ENCODE measurements at places on chromosomes 13 and 19. TPM values are rescaled to one million over a fixed set of nuclear protein-coding genes. Genes with fewer than 3 reads are reported as not detected.
A peak's percentile ranks its signal among the peaks of the same experiment; 100 is the strongest.

GRCh38 chr13:21800837-21801616 lies 130.2 kb downstream of the FGF9 start:
- no peak for DNase-seq

DNA sequence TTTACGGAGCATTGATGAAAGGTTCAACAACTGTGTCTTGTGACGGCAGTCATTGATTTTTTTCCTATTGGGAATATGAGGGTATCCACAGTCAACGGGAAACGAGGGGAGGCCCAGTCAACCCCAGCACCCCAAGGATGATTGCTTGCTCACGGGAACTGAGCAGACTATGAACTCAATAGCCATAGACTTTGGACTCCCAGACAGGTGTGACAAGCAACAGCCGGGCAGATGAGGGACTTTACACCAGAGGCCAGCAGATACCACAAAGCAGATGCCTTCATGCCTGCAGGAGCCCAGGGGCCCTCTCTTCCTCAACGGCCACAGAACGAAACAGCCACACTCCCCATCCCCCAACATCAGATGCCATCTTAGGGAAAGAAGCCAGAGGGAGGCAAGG lies 80.3 kb upstream of the FLT1 start:
- DNase-seq = no peak

DNA sequence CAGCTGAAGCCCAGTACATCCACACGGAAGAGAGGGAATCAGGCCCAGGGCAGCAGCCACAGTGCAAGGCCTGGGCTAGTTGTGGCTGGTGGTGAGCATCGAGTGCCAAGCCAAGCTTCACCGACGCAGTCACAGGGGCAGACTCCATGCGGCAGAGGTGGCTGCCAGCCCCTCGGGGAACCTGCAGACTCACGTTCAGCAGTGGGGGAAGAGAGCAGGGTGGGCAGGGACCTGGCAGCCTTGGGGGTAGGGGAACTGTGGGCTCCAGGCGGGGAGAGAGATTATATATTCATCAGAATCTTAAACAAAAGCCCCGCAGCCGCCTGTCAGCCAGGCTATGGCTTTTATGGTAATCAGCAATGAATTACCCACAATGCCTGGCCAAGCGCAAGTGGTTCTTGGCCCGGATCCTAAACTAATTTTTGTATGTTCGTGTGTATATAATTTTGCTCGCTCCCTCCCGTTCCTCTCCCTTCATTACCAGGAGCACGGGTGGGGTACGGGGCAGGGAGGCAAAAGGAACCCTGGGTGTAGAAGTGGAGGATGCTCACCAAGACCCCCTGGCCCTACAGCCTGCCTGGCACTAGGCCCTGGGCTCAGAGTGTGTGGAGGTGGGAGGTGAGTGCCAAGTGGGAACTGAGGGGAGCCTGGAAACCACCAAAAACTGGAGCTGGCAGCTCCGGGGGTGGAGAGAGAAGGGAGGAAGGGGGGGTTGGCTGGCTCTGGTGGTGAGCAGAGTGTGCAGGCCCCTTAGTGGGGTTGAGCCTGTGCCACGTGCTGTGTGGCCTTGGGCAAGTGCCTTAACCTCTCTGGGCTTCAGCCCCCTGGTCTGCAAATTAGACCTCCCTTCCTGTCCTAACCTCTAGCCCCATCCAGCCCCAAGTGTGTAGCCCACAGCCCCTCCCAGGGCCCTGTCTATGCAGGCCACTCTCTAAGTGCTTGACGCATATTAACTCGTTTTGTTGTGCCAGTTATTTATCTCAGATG lies 31.9 kb downstream of the PTPRS start:
- peak; percentile 96 for DNase-seq

DNA sequence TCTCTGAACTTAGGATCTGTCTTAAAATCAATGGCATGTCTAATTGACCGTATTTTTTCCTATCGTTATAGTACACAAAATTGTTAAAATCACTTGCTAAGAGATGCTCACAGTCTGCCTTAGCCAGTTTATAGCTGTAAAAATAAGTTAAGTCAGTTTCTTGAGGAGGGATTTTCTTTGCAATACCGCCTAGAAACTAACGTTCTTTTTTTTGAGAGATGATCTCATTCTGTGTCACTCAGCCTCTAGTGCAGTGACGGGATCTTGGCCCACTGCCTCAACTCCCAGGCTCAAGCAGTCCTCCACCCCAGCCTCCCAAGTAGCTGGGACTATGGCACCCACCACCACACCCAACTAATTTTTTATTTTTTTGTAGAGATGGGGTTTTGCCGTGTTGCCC lies 4.4 kb downstream of the CKAP2 start:
- no peak for DNase-seq

DNA sequence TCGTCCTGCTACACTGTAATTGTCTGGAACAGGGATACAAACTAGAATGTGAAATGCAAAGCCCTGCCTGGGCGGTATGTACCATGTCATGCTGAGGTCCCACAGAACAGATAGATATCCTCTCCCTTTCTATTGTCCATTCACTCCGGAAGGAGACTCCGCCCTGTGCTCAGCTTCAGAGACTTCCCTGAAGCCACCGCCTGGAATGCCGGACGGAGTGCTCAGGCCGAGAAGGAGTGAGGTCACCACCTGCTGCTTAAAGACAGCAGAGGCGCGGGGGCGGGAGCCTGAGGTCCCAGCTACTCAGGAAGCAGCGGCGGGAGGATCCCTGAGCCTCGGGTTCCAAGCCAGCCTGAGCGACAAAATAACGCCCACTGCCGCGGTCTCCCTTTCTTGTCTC lies 890 bp upstream of the ZNF611 start:
- peak; percentile 85 for DNase-seq

EID2B gene
- total RNA-seq = 5.9 TPM

- DNase-seq = no peak
These were observed 43.0 kb downstream of the CACNA1A start for GRCh38 chr19:13463296-13463695.

- DNase-seq = no peak
These were observed 52.0 kb downstream of the MPHOSPH8 start for GRCh38 chr13:19685437-19685836.

KXD1 gene
- 118 TPM for total RNA-seq

DNA sequence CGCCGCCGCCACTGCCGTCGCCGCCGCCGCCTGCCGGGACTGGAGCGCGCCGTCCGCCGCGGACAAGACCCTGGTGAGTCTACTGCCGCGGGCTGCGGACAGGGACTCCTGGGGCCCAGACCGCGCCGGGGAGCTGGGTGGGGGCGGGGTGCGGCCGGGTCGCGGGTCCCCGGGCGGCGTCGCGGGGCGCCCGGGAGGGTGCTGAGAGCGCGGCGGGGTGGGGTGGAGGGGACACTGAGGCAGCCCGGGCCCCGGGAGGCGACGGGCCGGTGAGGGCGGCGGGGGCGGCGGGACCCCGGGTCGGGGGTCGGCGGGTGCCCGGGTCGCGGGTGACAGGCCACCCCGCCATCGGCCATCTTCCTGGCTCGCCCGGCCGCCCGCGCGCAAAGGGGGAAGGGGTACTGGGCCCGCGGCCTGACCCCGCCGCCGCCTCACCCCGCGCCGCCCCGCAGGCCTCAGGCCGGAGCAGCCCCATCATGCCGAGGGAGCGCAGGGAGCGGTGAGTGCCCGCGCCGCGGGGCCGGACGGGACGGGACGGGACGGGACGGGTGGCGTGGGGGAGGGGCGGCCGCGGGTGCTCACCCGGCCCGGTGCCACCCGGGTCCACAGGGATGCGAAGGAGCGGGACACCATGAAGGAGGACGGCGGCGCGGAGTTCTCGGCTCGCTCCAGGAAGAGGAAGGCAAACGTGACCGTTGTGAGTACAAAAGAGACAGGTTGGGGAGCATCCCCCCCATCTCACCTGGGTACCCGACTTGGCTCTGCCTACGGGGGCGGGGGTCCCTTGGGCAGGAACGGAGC lies 489 bp downstream of the CCNE1 start:
- DNase-seq = no peak

GRCh38 chr19:49855676-49856573 lies 5.0 kb downstream of the PTOV1 start:
- DNase-seq = no peak

DNA sequence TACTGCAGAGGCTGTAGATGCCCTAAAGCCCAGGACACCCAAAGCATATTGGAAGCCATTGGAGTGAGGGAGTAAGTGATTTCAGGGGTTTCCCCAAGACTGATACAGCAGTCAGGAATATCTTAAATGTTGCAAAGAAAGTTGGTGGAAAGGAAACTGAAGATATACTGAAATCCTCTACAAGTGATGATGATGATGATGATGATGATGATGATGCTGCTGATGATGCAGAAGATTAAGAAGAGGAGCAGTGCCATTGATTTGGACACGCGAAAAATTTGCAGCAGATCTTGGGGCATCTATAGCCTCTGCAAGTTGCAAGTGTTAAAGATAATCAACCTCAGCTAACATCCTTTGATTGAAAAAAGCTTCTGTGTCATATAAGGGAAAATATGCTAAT lies 23.8 kb downstream of the ZNF44 start:
- no peak for DNase-seq

HIPK4 gene
- 0.14 TPM for total RNA-seq

DNA sequence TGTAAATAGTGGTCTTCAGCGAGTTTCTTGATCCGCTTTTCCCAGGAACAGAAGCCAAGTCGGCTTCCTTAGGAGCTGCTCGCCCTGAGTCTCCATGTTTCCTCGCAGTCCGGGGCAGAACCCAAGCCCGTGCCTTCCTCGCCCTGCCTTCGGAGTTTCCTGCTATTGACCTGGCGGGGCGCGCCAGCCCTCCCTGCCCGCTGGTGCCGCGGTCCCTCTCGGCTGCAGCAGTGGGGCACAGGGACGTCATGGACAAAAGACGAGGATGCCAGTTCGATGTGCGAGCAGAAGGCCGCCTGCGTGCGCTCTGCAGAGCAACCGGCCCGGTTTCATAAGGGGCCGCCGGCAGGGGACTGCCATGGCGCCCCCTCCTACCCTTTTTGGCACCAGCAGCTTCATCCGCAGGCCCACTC lies 156.6 kb downstream of the TM9SF2 start:
- DNase-seq = no peak

MBD3L2 gene
- total RNA-seq = not detected

TPRX1 gene
- not detected for total RNA-seq

GRCh38 chr19:30029721-30030510 lies 87.9 kb downstream of the URI1 start:
- no peak for DNase-seq

DNA sequence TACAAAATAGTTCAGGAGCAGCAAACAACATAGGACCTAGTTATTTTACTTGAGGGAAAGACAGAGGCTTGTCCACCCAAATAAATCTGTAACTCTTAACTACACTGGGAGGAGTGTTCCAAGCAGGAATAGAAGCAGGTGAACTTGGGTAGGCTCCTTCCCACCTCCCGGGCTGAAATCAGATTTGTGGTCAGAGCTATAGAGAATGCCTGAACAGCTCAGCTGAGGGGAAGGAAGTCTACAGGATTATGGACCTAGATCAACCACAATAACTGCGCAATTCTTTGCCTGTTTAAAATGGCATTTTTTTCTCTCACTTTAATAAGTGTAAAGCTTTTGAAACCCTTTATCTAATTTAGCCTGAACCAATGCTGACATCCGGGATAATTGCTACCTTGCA lies 73.5 kb upstream of the IRS2 start:
- no peak for DNase-seq

DNA sequence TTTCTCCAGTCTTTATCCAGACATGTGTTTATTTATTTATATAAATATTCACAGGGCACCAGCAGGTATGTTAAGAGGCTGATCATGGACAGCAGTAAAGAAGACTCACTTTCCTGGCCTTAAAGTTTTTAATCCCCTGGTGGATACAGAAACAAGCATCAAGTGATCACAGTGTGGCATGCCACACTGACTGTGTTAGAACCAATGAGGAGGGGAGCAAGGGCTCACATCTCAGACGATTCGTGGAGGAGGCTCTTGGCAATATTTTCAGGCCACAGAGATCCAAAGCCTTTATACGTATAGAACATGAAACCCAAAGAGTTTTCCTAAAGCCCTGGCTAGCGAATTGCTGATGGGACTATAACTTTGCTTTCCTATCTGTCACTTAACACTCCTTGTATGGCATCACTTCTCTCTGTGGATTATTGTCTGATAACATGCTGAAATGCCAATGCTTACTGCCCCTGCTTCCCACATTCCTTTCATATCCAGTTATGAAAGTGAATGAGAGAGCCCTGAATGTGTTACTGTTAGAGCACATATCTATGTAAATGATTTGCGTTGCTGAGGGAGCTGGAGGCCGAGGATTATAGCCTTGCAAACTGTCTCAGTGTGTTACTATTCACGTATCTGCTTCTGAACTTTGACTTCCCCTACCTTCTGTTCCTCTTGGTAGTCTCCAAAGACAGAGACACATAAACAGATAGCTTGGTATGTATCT lies 37.6 kb downstream of the POLR1D start:
- no peak for DNase-seq

DNA sequence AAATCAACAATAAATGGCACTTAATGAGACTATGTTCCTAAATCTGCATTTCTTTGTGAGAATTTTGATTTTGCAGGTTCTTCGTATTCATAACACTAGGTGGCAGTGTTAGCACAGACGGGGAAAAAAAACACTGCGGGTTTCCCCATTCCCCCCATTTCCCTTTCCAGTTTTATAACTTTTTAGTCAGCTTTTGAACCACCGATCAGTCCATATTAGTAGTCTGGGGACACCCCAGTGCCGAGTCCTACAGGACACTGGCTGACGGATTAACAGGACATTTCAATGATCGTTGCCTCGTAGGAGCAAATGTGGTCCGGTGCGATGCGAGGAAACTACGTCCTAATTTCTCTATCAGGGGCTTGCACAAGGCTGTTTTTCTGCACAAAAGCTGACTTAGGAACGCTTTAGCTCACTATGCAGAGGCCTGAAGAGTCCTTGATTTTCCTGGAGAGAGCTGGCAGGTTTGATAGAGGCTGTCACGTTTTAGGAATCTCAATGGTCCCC lies 234.3 kb downstream of the LMO7 start:
- no peak for DNase-seq

DNA sequence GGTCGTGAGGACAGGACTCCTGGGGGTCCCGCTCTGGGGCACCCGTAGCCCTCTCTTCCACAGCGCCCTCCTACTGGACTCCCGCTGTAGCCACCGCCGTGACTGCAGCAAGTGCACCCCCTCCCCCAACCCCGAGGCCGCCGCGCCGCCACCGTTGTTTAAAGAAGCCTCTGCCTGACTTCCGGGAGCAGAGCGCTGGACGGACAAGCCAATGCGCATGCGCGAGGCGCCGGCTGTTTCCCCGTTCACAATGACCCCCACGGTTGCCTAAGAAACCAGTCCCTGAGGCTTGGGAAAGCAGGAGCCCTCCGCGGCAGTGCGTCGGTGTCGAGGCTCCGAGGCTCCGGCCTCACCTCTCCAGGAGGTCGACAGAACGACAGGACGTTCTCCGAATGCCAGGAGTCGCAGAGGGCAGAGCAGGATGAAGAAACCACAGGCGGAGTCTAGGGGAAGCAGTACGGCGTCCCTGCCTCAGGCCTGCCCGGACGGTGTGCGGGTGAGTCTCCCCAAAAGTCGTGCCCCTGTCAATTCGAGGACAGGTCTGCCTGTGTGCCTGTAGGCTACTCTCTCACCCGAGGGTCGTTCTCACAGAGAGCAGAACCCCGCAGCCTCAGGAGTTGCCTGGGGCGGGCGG lies 70.5 kb upstream of the ZNF420 start:
- DNase-seq = peak; percentile 70

DNA sequence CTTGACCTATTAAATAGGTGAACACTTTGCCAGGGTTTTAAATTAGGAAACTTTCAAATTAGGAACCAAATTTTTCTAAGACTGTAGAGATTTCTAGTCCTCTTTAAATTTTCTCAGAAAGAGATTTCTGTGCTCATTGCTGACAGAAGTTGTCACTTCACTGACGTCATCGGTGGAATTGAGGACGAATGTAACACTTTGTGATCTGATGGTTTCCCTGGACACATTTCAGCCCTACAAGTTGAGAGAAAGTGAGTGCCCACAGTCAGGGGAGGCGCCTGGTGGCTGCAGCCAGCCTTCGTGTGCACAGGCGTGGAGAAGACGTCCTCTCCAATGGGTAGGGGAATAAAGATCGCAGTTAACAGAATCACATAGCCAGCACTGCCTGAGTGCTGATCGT lies 396.5 kb upstream of the TSHZ3 start:
- DNase-seq = no peak

All from sigmoid colon (tissue), 7 donors.